ENCODE measurements at places on chromosomes 5 and 9.

- no peak for DNase-seq
Measured at GRCh38 chr9:118992813-118993794, 376.1 kb downstream of the BRINP1 start.

GRCh38 chr9:121902461-121903135 lies 190.5 kb downstream of the TTLL11 start:
- no peak for DNase-seq

- no peak for DNase-seq
Measured at GRCh38 chr9:126126807-126127206, 199.8 kb upstream of the MVB12B start.

DNA sequence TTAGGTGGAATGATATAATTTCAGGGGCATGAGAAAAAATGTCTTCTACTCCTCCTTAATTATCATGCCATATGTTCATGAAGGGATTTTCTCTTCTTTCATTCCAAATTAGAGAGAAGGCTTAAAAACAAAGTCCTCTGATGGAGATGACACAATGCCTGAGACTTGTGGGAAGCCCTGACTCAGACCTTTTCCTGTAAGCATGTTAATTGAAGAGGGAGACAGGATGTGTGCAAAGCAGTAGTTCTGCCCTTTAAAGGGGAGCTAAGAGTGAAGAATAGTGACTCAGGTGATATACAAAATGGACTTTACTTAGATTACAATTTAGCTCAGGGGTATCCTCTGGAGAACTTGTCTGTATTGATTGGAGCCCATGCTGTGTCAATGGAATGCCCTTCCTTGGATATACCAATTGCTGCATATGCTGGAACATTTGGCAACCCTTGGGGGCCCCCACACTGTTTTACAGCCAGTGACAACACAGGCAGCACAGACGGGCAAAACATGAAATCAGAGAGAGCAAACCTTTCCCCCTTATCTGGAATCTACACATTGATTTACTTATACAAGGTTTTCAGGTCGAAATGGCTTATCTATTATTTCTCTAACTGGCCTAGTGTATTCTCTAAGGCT lies 81.3 kb downstream of the IZUMO3 start:
- DNase-seq: peak; percentile 36

GRCh38 chr9:129637102-129637501 lies 4.8 kb downstream of the ASB6 start:
- no peak for DNase-seq

- no peak for DNase-seq
Measured at GRCh38 chr5:6634788-6635430, 1.7 kb downstream of the SRD5A1 start.

DNA sequence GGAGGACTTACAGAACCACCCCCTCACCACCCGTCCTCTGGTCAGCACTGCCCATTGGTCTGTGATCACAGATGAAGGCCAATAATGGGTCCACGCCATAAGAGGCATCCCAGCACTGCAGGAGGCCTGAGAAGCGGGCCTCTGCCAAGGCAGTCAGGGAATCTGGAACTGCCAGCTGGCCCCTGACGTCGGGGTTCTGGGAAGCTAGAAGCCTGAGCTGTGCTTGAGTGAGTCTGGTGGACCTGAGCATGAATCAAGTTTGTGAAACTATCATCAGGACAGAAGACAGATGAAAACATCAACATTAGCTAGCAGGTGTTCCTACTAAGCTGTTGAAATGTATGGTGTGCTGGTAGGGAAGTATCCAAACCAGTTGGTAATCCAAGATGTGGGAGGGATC lies 7.8 kb downstream of the ANGPTL2 start:
- no peak for DNase-seq

GRCh38 chr9:33510262-33511183 lies 13.5 kb upstream of the ANKRD18B start:
- peak; percentile 57 for DNase-seq

GRCh38 chr5:133410335-133410828 lies 202.0 kb downstream of the FSTL4 start:
- no peak for DNase-seq

DNA sequence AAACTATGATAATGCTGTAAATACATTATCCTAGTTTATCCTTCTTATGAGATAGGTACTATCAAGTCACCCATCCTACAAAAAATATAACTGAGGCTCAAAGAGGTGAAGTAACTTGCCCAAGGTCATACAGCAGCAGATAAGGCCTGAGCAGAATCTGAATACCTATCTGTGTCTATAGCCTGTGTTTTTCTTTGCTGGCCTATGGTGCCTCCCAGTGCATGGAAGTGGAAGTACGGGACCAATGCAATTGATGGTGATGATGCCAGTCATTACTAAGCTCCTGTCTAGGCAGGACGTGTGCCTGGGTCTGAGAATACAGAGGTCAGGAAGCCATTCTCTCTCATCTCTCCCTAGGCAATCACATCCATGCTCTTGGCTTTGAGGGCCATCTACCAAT lies 67.8 kb downstream of the FAT2 start:
- DNase-seq: peak; percentile 70

DNA sequence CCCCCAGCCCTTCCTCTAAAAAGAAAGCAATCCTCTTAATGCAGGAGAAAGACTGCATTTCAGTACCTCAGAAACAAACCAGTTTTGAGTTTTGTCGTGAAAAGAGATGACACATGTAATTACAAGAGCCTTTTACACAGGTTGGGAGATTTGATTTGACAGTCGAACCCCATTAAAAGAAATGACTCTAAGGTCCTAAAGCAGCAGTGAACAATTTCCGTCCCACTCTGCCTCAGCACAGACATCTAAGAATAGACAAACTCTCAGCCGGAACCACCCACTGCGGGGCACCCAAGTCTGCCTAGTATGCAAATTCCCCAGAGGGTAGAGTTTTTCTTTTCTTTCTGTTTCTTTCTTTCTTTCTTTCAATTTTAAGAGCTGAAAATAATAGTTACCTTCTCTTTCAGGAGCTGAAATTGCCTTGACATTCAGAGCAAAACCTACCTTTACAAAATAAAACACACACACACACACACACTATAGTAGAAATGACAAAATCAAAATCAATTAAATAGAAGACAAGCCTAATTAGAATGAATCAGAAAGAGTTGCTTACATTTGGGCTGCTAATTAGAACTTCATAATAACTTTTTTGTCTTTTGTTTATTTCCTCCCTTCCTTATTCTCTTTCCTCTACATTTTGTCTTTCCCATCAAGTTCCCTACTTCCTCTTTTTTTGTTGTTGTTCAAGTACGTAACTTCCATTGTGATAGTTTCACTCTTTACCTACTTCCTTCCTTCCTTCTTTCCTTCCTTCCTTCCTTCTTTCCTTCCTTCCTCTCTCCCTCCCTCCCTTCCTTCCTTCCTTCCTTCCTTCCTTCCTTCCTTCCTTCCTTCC lies 65.1 kb downstream of the BASP1 start:
- DNase-seq: no peak

DNA sequence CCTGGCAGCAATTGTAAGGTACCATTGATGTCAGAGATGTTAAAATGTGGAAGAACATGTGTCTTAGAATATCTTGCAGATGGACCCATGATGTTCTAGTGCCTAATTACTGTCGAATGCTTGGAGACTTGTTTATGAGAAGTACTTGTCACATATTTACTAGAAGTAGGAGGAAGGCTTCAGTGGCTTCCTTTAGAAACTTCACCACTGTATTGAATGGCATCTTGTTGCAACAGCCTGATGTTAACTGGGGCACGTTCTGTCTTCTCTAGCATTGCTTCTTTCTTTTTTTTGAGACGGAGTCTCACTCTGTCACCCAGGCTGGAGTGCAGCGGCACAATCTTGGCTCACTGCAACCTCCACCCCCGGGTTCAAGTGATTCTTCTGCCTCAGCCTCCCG lies 16.5 kb downstream of the UGCG start:
- DNase-seq: no peak

DNA sequence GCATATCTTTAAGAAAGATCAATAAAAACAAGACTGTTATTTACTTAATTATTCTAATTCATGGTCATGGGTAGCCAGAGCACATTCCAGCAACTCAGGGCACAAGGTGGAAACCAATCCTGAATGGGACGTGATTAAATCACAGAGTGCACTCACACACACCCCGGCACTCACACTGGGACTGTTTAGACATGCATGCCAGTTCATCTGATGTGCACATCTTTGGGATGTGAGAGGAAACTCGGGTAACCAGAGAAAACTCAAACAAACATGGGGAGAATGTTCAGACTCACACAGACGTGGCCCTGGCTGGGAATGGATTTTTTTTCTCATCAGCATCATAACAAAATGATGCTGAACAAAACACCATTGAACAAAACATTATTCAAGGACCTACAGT lies 29.4 kb downstream of the SMAD5 start:
- no peak for DNase-seq

GRCh38 chr5:93246090-93246855 lies 334.7 kb downstream of the NR2F1-AS1 start:
- DNase-seq: no peak

- no peak for DNase-seq
Measured at GRCh38 chr5:61599370-61600122, 267.5 kb downstream of the ZSWIM6 start.

DNA sequence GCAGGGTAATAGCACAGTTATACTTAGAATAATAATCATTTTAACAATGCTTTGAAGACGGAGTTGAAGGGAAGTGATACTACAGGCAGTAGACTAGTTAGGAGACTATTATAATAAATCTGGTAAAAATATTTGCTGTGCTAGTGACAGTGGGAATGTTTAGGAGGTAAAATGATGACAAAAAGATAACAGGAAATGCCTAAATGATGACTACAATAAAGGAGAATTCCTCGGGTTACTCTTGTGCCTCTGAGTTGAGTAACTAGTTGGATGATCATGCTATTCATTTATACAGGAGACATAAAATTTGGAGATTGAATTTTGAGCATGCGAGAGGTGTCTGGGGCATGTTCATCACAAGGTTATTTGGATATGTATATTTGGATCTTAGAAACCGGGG lies 32.2 kb upstream of the PAM start:
- DNase-seq: peak; percentile 18

- no peak for DNase-seq
Measured at GRCh38 chr5:167819406-167819805, 472.0 kb upstream of the WWC1 start.

- no peak for DNase-seq
Measured at GRCh38 chr5:33067291-33067690, 356.2 kb downstream of the NPR3 start.

DNA sequence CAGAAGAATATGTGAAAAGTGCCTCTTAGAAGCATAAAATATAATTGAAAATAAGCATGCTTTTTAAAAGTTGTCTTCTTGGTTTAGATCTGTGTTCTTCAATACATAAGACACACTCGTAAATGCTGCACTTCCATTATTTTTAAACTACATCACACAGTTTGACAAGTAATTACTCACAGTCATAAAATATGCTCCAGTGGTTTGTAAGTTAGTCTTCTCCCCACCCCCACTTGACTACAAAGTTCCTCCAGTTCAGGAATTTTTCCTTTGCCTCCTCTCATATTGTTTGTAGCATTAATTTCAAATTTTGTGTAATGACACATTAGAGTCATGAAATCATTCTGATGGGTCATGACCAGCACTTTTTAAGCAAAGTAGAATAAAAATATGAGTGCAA lies 60.3 kb upstream of the PTGER4 start:
- DNase-seq: no peak

DNA sequence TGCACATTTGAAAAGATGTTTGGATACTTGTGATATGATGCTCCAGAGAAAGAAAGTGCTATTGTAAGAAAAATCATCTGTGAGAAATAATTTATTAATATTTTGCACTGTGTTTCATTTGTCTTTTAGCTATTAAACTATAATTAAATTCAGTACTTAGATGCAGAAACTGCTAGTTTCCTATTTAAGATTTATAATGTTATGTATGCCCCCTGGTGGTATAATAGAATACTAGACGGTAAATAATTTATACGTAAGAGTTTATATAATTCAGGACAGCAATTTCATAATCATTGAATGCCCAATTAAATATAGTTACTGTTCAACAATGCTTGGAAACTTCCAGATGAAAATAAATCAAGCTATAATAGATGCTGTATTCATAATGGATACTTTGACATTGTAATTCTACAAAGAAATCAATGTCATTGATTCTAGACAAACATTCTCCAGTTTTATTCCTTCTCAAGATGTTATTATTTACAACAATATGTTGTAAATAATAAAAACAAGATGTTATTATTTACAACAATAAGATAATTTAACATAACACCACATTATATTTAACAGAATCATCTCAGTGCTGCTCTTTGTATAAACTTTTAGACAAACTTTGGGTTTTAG lies 101.0 kb downstream of the TMEM232 start:
- DNase-seq: no peak

GRCh38 chr5:133848341-133848811 lies 120.0 kb downstream of the C5orf15 start:
- peak; percentile 37 for DNase-seq

DNA sequence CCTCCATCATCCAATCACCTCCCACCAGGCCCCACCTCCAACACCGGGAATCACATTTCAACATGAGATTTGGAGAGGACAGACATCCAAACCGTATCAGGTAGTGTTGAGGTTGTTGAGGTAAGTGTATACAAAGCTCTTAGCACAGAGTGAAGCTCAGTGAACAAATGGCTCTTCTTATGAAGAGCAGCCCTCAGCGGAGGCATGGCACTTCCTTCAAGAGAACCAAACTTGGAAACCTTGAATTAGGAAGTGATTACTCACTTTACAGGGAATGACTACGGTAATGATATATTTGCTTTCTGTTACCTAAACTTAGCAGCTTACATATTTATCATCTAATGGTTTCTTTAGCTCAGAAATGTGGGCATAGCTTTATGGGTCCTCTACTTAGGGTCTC lies 92.8 kb downstream of the IQGAP2 start:
- no peak for DNase-seq

- no peak for DNase-seq
Measured at GRCh38 chr9:38254151-38254550, 138.4 kb upstream of the ALDH1B1 start.

DNA sequence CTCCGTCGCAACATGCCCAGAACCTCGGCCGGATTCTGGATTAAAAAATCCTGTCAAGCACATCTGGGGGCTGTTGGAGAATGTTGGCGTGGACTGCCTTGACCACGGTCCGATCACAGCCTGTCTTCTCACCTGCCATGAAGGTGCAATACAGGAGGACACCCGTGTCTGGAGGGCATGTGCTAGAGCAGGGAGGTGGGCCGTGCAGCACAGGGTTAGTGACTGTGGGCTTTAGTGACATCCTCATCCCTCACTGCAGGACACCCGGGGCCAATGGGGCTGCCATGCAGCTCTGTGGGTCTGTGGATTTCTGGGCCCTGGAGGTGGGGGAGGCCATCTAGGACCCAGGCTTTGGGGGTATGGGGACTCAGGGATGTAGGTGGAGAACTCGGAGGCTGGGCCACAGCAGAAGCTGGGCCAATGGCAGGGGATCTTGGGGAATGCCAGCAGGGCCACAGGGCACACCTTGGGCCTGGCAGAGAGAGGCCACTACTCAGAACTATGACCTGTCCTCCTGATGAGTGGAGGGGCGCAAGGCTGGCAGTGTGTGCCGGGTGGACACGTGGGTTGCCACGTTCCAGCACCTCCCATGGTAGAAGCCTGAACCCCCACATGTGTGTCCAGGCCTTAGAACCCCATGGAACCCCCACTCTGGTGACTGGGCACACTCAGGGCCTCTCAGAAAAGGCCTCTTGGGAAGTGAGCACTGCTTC lies 23.3 kb downstream of the ZDHHC11B start:
- DNase-seq: peak; percentile 18

GRCh38 chr5:92147798-92148197 lies 764.7 kb upstream of the ARRDC3 start:
- DNase-seq: no peak

- no peak for DNase-seq
Measured at GRCh38 chr5:78781611-78782286, 133.2 kb upstream of the LHFPL2 start.

GRCh38 chr9:91777292-91777830 lies 172.7 kb downstream of the ROR2 start:
- no peak for DNase-seq

- no peak for DNase-seq
Measured at GRCh38 chr5:173290477-173291131, 37.6 kb downstream of the STC2 start.

Data from urothelium cell line (cell line).